ENCODE measurements at places on chromosomes 7 and 10.

- no peak for DNase-seq
Observed at GRCh38 chr10:125209591-125210355, 49.4 kb upstream of the CTBP2 start.

- no peak for DNase-seq
Observed at GRCh38 chr7:138835087-138835486, 37.1 kb upstream of the ATP6V0A4 start.

DNA sequence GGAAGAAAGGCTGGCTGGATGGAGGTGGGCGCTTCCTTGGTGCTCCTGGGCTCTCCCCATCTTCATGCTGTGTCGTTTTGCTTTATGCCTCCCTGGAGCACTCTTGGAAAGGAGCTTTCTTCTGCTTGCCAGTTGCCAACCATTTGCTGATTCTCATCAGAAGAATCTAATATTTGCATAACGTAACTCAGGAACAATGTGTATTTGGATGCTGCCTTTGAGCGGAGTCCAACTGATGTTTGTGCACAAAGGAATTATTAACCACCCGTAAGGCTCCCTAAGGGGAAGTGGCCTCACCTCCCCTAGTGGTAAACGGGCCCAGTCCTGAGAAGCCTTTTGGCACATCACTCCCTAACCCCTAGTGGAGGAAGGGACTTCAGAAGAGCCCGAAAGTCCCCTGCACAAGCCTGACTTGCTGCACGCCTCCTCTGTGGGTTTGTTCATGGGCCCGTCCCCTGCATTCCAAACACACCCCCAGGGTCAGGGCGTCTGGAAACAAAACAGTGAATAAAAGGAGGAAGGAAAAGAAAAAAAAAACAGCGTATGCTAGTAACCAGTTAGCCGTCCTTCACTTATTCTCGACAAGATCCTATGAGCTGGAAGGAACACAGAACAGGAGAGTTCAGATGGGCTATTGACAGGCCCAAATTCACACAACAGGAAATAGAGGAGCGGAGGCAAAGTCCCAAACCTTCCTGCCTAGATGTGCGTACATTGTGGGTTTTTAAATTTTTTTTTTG lies 602.2 kb downstream of the LRMDA start:
- no peak for DNase-seq

GRCh38 chr7:113142385-113143119 lies 24.2 kb upstream of the SMIM30 start:
- DNase-seq, result no peak

GRCh38 chr7:98779800-98780587 lies 89.8 kb downstream of the TMEM130 start:
- no peak for DNase-seq

DNA sequence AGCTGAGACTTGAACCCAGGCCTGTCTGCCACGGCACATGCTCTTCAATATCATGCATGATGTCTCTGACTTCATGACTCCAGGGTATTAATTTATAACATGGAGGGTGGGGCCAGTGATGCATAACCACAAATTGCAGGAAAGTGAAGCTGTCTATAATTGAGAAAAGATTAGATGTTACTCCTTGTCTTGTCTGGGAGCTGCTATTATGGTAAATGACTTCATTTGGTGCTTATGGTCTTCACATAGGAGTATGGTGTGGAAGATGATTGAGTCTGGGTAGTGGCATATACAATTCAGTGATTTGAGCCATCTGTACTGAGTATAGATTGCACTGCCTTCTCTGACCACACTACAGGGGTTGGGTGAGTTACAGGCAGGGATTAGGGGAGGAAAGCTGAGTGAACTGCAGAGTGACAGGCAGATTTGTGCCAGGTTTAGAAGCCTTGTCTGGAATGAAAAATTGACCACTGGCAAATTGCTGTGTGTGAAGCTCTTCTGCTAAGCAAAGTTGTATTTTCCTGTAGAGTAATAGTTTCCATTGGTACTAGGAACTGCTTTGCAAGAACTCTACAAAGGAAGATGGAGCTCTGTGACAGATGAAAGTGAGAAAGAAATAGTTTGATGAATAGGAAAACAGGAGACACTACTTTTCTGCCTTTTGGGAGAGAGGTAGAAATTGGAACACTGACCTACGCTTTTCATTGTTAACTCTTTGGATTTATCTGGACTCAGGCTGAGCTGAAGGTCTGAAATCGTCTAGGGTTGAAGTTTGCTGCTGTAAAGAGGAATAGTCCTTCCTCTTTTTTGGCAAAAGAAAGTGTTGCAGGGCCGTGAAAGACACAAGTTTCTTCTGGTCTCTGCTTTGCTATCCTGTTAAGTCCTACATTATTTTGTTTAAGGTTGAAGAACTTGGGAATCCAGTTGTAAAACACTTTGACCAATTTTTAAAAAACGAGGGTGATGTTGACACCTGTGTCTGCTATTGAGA lies 2.7 kb downstream of the SND1 start:
- DNase-seq, result no peak

All from stimulated activated CD8-positive, alpha-beta memory T cell treated with anti-CD3 and anti-CD28 coated beads, Interleukin-4, amount 100 ng/mL, for 1 hour (primary cell).